ENCODE measurements at places on chromosomes 2 and 18.

DNA sequence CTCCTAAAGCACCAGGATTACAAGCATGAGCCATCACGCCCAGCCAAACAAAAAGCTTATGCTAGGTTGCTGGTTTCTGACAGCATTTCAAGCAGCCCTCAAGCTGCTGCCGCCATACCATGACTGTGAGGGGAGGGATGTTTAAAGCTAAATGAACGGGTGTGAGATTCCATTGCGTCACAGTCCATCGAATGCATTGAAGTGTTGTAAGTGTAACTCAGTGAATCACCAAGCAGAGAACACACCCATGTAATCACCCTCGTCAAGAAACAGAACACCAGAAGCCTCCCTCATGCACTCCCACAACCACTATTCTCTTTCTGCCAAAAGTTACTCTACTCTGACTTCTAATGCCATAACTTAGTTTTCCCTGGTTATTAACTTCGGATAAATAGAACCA, 32.8 kb upstream of the MC5R start:
- no peak for DNase-seq

- DNase-seq, result peak; percentile 94
Observed at GRCh38 chr2:122528061-122528460, 772.6 kb downstream of the TSN start.

- peak; percentile 29 for DNase-seq
Observed at GRCh38 chr2:121080013-121080772, 204.8 kb downstream of the TFCP2L1 start.

DNA sequence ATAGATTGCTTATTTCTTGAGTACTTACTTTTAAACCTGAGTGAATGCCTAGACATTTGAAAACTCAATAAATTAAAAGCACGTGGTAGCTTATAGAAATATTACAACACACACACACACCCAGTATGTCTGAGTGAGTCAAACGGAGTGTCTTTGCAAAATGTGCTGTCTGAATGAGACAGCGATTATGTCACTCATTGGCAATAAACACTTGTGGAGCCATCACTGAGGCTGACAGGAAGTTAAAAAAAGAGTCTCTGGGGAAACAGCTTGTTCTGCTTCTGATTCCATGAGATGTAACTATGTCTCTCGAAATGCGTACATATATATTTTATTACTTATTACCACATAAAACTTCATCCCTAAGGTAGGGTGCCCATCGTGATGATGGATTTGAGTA, 22.3 kb upstream of the VPS4B start:
- peak; percentile 90 for DNase-seq
